ENCODE measurements at places on chromosomes 3 and 15.
A peak's percentile ranks its signal among the peaks of the same experiment; 100 is the strongest.

- DNase-seq, result no peak
Observed at GRCh38 chr15:26372706-26373105, 400.2 kb downstream of the GABRB3 start.

GRCh38 chr3:58191361-58191991 lies 19.3 kb downstream of the DNASE1L3 start:
- DNase-seq, result no peak

- DNase-seq, result no peak
Observed at GRCh38 chr3:152797751-152798432, 37.0 kb upstream of the P2RY1 start.

- no peak for DNase-seq
Observed at GRCh38 chr3:23834082-23834870, 28.5 kb downstream of the UBE2E1 start.

DNA sequence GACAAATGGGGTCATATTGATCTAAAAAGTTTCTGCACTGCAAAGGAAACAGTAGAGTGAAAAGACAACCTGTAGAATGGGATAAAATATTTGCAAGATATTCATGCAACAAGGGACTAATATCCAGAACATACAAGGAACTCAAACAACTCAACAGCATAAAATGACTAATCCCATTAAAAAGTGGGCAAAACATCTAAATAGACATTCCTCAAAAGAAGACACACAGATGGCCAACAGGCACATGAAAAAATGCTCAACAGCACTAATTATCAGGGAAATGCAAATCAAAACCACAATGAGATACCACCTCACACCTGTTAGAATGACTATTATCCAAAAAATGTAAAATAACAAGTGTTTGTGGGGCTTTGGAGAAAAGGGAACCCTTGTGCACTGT lies 8.8 kb downstream of the SLC12A8 start:
- no peak for DNase-seq

DNA sequence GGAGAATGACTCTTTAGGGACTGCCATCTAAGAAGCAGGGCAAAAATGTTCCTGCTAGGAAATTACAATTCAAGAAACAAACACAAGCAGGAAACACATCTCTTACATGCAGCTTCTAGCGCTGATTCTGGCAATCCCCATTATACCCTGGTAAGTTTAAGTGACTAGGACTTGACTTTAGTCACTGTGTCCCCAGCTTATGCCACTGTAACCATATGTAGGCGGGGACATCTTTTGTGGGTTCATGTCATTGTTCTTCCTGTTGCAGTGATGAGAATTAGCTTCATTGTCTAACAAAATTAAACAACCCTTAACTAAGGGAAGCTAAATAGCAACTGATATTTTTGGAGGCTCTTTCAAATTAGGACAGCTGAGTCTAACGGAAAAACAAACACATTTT lies 17.9 kb upstream of the FAM81A start:
- DNase-seq, result no peak

- no peak for DNase-seq
Observed at GRCh38 chr15:78207641-78208340, 26.6 kb downstream of the ACSBG1 start.

DNA sequence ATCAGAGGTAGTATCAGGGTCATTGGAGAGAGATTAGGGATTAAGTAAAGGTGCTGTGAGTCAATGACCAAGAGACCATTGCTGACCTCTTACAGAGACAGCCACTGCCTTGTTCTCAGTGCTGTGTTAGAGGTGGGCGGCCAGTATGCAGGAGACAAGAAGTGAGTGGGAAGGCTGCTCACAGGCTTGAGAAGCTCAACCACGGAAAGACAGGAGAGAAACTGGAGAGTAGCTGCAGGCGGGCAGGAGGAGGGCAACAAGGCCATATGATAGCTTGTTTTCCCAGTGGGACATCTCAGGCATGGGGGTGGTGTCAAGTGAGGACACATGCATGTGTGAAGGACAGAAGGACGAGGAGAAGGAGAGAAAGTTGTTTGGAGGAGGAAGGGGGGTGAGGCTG lies 237.3 kb downstream of the PDCD6IP start:
- DNase-seq, result no peak

- no peak for DNase-seq
Observed at GRCh38 chr3:157122116-157122515, 37.8 kb downstream of the CCNL1 start.

DNA sequence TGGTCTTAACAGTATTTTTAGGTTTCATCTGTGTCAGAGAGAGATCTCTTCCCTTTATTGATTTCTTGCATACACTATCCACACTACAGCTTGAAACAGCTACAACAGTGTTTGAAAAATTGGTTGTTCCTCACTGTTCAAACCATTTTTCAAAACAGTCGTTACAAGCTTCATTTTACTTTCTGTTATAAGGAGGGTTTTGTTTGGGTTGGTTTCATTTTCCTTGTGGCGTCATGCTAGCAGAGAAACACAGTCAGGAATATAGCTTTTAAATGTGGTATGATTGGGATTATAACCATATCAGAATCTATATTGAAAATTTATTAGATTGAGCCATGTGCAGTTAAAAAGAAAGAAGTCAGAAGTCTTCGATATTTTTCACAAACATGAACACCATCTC lies 400.6 kb downstream of the ZBTB20 start:
- no peak for DNase-seq

GRCh38 chr15:101641129-101641764 lies 10.9 kb downstream of the TM2D3 start:
- DNase-seq, result peak; percentile 62

DNA sequence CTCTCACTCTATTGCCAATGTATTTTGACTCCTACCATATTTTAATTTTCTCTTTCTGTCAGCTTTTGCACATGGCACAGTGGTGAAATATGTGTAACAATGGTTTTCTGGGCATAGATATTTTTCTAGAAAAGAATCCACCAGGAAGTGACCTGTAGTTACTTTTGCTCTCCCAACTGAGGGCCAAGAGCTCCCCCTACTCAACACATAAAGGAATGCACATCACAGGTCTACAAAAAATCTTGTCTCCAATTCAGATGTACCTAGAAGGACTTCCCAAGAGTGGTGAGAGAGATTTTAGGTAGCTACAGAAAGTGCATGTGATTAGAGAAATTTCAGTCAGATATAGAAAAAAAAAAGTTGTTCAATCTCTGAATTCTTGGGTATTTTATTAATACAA lies 15.6 kb downstream of the CPA3 start:
- no peak for DNase-seq

DNA sequence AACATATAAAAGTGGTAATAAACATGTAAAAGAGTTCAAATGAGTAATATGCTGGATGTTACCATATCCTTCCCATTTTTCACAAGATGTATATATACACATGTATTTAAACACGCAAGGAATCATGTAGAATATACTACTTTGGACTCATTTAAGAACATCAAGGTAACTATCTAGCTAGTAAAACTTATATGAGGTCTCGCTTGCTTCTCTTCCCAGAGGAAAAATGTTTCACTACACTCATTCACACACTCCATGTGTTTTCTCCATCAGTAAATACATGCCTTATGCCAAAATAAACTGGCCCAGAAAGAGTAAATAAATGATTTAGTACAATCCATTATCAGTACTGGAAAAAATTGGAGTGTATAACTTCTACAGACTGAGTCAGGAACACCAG lies 229.2 kb upstream of the MME start:
- no peak for DNase-seq

GRCh38 chr3:24641628-24642027 lies 147.0 kb upstream of the THRB start:
- DNase-seq, result no peak

GRCh38 chr15:71291723-71292122 lies 176.5 kb downstream of the THSD4 start:
- DNase-seq, result peak; percentile 6

DNA sequence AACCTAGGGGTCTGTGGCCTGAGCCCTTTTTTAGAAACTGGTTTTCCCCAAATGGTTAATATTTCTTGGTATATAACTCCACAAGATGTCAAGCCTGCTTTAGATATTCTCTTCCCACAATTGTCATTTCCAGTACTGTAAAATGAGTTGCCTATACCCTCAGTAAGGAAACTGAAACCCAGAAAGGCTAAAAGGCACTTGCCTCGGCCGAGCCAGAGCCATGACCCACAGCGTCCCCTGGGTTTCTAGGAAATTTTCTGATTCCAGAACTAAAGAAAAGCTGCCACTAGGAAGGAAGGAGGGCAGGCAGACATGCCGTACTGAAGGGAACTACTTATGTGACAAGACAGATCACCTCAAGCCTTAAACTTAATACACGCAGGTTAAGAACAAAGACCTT lies 59.1 kb downstream of the ATP8B4 start:
- no peak for DNase-seq

GRCh38 chr3:193826159-193826795 lies 233.3 kb downstream of the OPA1 start:
- DNase-seq, result no peak

- no peak for DNase-seq
Observed at GRCh38 chr3:4841225-4841624, 138.0 kb upstream of the BHLHE40 start.

DNA sequence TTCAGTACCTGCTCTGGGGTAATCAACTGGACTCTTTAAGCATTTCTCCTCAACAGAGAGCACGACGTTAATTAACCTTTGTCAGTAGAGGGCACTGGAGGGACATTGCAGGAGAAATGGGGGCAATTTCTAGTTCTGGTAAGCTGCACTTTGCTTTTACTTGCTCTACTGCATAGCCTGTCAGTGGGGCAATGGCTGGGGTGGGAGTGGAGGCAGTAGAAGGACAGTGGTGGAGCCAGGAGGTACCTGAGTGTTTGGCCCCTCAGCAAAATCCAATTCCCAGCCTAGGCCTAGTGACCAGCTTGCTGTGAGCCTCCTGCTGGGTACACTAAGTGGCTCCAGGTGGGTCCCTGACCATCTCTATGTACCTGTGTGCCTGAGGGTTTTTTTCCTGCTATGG lies 18.3 kb upstream of the MED12L start:
- DNase-seq, result no peak

- DNase-seq, result no peak
Observed at GRCh38 chr15:89802986-89803824, 11.4 kb downstream of the ANPEP start.

- DNase-seq, result no peak
Observed at GRCh38 chr15:34079904-34080303, 21.8 kb downstream of the EMC7 start.

GRCh38 chr3:52238761-52239701 lies at the start of gene TWF2:
TSS of gene TWF2 (minus strand) at chr3:52239158. CDS start at chr3:52239016, 142 bp downstream.
- peak; percentile 81 for DNase-seq

- DNase-seq, result no peak
Observed at GRCh38 chr3:39434574-39434973, 28.1 kb downstream of the RPSA start.

- DNase-seq, result no peak
Observed at GRCh38 chr3:38985581-38985980, 66.2 kb downstream of the SCN11A start.

GRCh38 chr3:146195030-146195429 lies 34.0 kb upstream of the PLOD2 start:
- DNase-seq, result no peak

DNA sequence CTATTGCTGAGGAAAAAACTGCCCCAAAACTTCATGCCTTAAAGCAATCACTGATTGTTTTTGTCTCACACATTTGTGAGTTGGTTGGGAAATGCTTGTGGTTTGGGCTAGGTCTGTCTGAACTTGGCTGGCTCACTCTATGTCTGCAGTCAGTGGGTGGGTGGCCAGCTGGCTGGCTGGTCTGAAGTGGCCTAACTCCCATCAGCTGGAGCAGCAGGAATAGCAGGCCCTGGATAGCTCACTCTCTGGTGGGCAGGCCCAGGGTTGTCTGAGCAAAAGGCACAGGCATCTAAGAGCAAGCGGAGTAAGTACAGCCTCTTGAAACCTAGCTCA lies 37.7 kb upstream of the PRR20G start:
- no peak for DNase-seq
